ENCODE measurements at places on chromosomes 6 and 20.

DNA sequence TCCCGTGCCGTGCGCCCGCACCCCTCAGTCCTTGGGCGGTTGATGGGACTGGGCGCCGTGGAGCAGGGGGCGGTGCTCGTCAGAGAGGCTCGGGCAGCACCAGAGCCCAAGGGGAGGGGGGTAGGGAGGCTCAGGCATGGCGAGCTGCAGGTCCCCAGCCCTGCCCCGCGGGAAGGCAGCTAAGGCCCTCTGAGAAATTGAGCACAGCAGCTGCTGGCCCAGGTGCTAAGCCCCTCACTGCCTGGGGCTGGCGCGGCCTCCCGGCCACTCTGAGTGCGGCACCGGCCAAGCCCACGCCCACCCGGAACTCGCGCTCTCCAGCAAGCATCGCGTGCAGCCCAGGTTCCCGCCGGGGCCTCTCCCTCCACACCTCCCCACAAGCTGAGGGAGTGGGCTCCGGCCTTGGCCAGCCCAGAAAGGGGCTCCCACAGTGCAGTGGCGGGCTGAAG, 16.4 kb downstream of the SOX4 start:
- DNase-seq = no peak

DNA sequence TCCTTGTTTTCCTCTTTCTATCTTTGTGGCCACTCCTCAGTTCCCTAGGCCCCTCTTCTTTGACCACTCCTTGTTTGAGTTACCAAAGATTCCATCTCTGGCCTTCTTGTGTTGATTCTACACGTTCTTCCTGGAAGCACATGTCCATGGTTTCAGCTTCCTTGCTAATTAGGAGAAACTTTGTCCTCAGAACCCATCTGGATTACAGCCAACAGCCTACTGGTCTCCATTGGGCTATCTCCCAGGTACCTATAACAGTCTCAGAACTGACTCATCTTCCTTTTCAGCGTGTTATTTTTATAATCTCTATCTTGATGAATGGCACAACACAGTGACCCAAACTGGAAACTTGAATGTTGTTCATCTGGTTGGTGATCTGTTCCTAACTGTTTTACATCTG, 17.5 kb downstream of the PTPRA start:
- no peak for DNase-seq

DNA sequence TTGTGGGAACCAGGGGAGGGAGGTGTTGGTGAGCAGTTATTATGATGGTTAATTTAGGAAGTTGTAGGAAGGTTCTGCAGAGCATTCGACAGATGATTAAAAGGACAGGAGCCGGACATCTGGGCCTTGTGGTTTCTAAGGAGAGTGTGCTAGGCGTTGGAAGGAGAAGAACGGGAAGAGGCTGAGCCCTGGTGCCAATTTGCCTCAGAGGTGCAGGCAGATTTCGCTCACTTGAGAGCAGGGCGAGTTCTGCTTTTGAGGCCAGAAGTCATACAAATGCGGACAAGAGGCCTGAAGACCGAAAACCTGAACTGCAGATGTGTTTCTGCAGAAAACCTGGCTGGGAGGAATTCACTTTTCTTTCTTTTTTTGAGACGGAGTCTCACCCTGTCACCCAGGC, 30.5 kb upstream of the RPS6KA2 start:
- DNase-seq = no peak

- DNase-seq = no peak
These were observed 10.3 kb downstream of the GFRA4 start for GRCh38 chr20:3652676-3653596.

DNA sequence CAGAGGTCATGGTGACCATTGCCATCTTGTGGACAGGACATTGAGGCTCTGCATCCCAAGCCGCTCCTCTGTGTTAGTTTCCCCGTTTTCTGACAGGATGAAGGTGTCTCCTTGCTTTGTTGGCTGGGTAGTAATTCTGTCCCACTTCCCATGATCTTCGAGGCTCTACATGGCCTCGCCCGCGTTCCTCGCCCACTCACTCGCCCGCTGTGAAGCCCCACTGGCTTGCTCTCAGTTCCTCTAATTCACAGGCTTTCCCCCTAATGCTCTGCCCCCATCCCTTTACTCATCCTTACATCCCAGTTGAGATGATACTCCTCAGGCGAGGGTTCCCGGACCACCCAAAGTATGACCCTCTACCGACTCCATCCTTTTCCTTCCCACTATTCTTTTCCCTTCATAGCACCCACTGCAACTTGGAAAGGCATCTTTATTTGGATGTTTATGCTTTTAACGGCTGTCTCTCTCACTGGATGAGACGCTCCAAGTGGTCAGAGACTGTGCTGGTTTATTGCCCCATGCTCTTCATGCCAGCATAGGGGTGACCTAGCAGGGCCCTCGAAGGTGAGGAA, 511 bp upstream of the SLC35B2 start:
- DNase-seq = no peak
